ENCODE measurements at places on chromosomes 5 and 9. TPM values are rescaled to one million over a fixed set of nuclear protein-coding genes. Genes with fewer than 3 reads are reported as not detected.

The TNFSF15 gene
- 8.5 TPM for total RNA-seq

The SLC6A3 gene
- 0.52 TPM for total RNA-seq

The QRFP gene
- not detected for total RNA-seq

The LHX6 gene
- total RNA-seq: 16.9 TPM

The SPATA31D4 gene
- total RNA-seq: not detected

The SERF1B gene
- total RNA-seq: 22.9 TPM

The PCSK1 gene
- not detected for total RNA-seq

The PRDM9 gene
- not detected for total RNA-seq

The ST8SIA4 gene
- total RNA-seq: 17.8 TPM

The ABO gene
- 16.8 TPM for total RNA-seq

The F2R gene
- 38.6 TPM for total RNA-seq

The SV2C gene
- 0.32 TPM for total RNA-seq

DNA sequence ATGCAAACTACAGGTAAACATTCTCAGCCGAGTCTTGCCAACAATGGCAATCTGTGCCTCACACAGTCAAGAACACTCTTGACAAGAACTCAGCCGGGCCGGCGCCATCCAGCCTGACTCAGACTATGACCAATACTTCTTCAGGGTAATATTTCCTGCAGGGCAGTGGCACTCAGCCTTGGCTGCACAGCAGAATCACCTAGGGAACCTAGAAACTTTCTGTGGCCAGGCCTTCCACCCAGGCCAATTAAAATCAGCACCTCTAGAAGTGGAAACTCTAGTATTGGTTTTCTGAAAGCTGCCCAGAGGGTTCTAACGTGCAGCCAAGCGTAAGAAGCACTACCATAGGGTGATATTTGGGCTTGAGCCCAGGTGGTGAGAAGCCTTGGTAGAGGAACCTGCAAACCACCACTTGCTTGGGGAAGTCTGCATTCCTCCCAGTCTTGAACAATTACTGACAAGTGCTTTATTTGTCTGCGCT is 120.6 kb downstream of the TTLL11 start:
- peak; percentile 94 for DNase-seq

DNA sequence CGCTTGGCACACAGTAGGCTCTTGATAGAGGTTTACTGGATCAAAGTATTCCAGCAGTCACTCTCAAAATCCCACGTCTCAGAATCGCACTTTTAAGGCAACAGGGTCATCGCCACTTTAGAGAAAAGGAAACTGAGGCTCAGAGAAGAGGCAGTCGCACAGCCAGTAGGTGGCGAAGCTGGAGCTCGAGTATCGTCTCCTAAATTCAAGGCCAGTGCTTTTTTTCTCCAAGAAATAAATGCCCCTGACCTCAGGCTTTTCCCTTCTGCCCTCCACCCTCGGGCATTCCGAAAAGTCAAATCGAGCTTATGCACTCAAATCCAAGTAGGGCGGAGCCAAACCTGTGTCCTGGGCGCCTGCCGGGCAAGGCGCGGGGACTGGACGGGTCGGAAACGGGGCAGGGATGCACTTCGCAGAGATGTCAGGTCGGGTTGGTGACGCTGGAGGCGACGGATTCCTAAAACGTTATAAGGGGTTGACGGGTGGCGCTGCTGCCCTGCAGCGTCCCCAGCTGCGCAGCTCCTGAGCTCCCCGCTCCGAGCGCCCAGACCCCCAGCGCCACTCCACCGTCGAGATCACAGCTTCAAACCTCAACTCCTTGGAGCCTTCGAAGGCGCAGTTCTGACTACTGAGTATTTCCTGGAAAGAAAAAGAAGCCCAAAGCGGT is 4.7 kb upstream of the FOXB2 start:
- DNase-seq: no peak

DNA sequence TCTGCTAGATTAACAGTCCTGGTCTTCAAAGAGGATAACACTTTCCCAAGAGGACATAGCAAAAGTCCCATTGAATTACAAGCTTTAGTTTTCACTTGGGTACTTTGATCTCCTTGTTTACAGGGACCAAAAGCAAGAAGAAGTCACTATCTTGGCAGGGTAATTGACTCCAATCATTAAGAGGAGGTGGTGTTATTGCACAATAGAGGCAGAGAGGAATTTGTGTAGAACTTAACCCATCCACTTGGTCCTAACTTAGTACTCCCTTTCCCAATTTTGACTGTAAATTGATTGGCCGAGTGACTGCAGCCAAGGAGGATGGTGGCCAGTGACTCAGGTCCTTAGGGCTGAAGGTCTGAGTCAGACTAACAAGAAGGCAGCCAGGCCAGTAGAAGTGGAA is 9.3 kb upstream of the TRPC7 start:
- DNase-seq: no peak

- DNase-seq: no peak
Measured at GRCh38 chr5:111697881-111698757, 58.9 kb downstream of the NREP start.

- DNase-seq: no peak
Measured at GRCh38 chr5:96780626-96781025, 27.1 kb downstream of the ERAP1 start.

- DNase-seq: no peak
Measured at GRCh38 chr9:102840335-102840734, 154.8 kb upstream of the CYLC2 start.

DNA sequence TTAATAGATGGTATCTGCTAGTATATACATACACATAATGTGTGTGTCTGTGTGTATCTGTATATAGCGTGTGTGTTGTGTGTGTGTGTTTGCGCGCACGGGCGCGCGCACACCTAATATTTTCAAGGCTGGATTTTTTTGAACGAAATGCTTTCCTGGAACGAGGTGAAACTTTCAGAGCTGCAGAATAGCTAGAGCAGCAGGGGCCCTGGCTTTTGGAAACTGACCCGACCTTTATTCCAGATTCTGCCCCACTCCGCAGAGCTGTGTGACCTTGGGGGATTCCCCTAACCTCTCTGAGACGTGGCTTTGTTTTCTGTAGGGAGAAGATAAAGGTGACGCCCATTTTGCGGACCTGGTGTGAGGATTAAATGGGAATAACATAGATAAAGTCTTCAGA is 757 bp downstream of the FXN start:
- no peak for DNase-seq

DNA sequence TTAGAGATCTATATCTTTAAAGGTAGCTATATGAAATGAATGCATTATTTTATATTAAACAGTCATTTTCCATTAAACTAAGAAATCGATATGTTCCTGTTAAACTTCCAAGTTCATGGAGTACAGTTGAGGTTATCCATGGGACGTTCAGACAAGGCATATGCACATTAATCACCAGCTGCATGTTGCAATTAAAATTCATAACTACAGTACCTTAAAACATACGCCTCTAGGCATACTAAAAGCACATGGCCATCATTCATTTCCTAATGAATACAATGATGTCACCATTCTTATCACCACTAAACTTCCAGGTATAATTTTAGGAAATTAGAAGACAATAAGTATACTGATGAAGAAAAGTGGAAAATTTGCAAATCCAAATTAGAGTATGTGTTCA is 174.3 kb downstream of the CDH12 start:
- DNase-seq: no peak

DNA sequence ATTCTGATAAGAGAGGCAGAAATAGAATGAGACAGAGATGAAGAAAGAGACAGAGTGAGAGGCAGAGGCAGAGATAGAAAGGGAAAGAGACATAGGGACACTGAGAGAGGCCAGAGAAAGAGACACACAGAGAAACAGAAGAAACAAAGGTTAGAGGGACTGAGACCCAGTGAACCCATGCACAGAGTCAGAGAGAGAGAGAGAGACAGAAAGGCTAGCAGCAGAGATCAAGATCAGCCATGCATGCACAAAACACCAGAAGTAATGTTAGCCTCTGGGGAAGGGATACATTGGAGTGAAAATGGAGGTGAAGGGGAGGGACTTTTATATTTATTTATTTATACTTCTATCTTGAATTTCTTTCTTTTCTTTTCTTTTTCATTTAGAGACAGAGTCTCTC is 14.1 kb upstream of the SPARC start:
- no peak for DNase-seq

GRCh38 chr5:157912621-157913325 is 53.8 kb upstream of the CLINT1 start:
- no peak for DNase-seq

GRCh38 chr9:91492237-91492636 is 68.6 kb upstream of the NFIL3 start:
- DNase-seq: no peak

DNA sequence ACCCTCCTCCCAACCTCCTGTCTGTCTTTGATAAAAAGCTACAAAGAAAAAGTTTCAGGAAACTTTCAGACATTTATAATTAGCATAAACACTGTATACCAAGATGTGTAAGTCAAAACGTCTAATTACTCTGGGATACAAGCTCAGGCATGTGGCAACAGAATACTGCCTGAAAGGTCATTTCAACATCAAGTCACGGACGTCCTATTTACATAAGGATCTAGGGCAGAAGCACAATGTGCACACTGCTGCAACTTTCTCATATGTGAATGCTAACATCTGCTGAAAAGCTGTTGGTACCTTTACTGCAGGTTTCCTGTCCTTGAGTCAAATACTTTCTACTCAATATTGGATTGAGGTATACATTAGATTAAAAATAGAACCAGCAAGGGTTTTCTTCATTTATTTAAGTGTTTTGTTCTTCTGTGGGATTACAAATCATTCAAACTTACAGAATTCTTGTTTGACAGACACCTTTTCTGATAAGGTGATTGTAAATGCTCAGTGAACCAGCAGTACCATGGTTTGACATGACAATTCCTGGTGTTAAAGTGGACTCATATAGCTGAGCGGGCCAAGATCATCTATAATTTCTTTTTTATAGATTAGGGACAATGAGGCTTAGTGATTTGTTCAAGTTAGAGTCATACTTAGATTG is 36.8 kb downstream of the ELL2 start:
- DNase-seq: no peak

- DNase-seq: peak; percentile 91
Measured at GRCh38 chr9:90801241-90801972, at the start of gene SYK. Gene SYK (plus strand): TSS chr9:90801819. CDS start chr9:90843899, 42,080 bp downstream.

DNA sequence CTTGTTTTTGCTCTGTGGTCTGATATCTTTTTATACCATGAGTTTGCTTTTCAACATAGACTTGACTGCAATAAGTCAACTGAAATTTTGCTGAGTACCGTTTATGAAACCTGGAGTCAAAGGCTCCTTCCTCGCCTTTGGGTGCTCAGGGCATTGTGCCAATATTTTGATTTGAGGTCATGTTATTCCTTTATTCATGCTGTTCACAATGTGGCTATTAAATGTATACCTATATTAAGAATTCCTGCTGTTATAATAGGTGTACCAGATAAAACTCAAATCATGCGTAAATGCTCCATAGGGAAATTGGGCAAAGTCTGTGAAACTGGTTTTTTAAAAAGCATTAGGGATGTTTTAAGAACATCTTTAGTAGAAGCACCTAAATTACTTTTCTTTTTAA is 334.0 kb upstream of the NUDT12 start:
- DNase-seq: no peak

DNA sequence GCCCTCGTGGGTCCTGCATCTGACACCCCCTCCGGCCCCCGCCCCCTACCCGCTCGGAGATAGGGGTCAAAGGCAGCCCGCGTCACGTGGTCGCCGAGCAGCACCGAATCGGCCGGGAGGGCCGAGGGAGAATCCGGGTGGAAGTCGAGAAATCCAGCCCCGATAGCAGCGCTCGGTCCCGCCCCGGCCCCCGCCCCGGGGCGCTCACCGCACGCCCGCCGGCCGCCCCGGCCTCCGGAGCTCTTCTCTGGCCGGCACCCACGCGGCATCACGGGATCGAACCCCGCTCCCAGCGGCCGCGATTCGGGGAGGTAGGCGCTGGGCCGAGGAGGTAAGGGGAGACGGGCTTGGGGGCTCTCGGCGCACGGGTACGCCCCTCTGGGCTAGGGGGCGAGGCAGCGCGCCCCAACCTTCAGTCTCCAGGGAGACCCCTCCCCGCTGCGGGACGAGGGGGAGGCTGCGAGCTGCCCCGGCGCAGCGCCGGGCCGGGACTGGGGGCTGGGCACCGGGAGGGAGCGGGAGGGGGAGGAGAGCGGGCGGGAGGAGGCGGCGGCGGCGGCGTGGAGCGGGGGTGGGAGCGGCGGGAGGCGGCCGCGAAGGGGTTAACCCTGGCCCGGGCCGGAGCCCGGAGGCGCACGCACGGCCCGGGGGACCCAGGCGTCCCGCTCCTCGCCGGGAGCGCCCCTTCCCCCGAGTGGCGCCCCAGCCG is 22.1 kb upstream of the NDST1 start:
- DNase-seq: peak; percentile 88

- no peak for DNase-seq
Measured at GRCh38 chr5:5521478-5521877, 99.0 kb downstream of the ICE1 start.

GRCh38 chr9:100111235-100111634 is 12.2 kb downstream of the INVS start:
- peak; percentile 82 for DNase-seq

GRCh38 chr9:26292943-26293342 is 599.7 kb downstream of the CAAP1 start:
- no peak for DNase-seq
